ENCODE measurements at places on chromosomes 4 and X. TPM values are rescaled to one million over a fixed set of nuclear protein-coding genes. Genes with fewer than 3 reads are reported as not detected.

GRCh38 chr4:185265942-185266341 is 56.5 kb downstream of the SNX25 start:
- DNase-seq, result no peak
- no peak overlapping the region for H3K4me3 ChIP-seq
- peaks cover 14% of the 10 kb centered on the region for H3K36me3 ChIP-seq
- no peaks in the 10 kb centered on the region for H3K27me3 ChIP-seq
- H3K27ac ChIP-seq, result no peak overlapping the region

Gene PPP4R3C
- not detected for total RNA-seq

Gene FAM9A
- total RNA-seq, result not detected

- no peak overlapping the region for H3K27ac ChIP-seq
- H3K4me3 ChIP-seq, result no peak overlapping the region
- H3K27me3 ChIP-seq, result no peaks in the 10 kb centered on the region
- no peak for DNase-seq
- no peaks in the 10 kb centered on the region for H3K4me1 ChIP-seq
- H3K36me3 ChIP-seq, result no peaks in the 10 kb centered on the region
Observed at GRCh38 chrX:3504916-3505315, 158.5 kb upstream of the MXRA5 start.

DNA sequence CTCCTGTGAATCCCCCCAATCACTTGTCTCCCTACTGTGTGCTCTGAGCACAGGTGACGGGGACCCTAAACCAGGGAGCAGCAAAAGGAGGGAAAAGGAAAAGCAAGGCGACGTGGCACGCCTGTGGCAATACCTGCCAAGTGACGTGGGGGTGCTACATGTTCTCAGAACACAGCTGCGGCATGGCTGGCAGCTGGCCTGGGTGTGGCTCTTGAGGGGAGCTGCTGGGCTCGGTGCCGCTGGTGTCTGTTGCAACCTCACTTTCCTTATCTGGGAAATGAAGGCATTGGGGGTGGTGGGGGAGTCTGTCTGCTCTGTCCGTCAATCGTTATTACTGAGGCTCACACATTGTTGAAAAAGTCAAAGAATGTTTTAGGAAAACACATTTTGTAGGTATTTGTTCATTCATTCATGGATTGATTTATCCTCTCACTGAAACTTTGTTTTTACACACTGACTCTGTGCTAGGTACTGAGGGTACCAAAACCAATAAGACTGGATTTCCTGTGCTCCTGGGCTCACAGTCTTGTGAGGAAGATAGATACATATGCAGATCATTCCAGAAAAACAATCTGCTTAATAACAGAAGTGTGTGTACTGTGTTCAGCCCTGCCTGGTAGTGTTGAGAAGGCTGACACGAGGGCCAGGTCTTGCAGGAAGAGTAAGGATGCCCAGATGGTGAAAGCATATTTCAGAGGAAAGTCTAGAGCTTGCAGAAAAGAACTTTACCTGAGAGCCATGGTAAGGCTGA is 217.6 kb downstream of the PTTG2 start:
- H3K4me3 ChIP-seq, result no peak overlapping the region
- no peaks in the 10 kb centered on the region for H3K27me3 ChIP-seq
- no peaks in the 10 kb centered on the region for H3K36me3 ChIP-seq
- H3K4me1 ChIP-seq, result peaks cover 11% of the 10 kb centered on the region
- DNase-seq, result peak; percentile 88

DNA sequence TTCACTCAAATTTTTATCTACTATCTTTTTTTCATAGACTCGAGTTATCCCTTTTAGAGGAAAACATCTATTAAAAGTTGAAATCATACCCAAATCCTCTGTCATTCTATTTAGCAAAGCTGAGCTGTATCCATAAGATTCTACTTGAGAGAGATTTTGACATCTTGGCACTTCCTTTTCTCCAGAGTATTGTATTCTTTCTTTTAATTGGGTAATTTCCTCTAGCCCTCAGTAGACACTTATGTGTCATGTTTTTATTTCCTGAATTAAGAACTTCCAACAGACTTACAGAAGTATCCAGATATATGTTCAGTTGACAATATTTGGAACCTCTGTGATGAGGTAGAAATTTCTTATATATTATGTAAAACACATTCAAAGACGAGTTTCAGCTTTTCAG is 201.6 kb upstream of the NR3C2 start:
- no peak overlapping the region for H3K27ac ChIP-seq
- H3K27me3 ChIP-seq, result no peaks in the 10 kb centered on the region
- H3K4me3 ChIP-seq, result no peak overlapping the region
- H3K36me3 ChIP-seq, result no peaks in the 10 kb centered on the region
- DNase-seq, result no peak

DNA sequence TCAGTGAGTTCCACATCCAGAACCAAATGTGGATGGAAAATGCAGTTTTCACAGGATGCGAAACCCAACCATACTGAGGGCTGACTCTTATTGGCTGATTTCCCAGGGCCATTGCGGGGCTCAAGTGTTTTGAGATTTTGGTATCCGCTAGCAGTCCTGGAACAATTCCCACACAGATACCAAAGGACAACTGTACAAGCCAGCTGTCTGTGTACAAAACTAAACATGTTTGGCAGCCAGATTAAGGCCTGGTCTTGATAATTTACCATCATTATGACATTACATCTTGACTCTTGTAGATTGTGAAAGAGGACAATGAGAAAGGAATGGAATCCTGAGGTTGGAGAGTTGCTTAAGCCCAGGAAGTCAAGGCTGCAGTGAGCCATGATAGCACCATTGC is 121.9 kb downstream of the DKK2 start:
- no peaks in the 10 kb centered on the region for H3K27me3 ChIP-seq
- H3K4me1 ChIP-seq, result no peaks in the 10 kb centered on the region
- H3K27ac ChIP-seq, result no peak overlapping the region
- H3K4me3 ChIP-seq, result no peak overlapping the region

Gene GPR119
- total RNA-seq, result not detected

DNA sequence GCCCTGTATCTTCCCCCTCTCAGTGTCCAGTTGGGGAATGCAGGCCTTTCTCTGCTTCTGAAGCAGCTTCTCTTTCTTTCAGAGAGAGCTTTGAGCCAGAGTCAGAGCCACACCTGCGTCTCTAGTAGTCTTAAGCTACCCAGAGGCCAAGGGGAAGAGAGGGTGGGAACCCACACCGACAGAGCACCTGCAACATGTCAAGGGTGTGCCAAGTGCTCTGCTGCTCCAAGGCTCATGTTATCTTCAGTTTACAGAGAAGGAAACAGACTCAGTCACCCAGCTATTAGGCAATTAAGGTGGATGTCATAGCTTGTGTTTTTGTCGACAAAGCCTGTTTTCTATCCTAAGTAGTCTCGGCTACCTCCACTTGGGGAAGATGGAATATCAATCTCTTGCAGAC is 22.7 kb upstream of the RNF212 start:
- no peaks in the 10 kb centered on the region for H3K4me1 ChIP-seq
- no peak overlapping the region for H3K4me3 ChIP-seq
- DNase-seq, result no peak
- no peak overlapping the region for H3K27ac ChIP-seq
- no peaks in the 10 kb centered on the region for H3K36me3 ChIP-seq
- no peaks in the 10 kb centered on the region for H3K27me3 ChIP-seq

Gene GYG2
- total RNA-seq, result 6.0 TPM

Gene ANOS1
- total RNA-seq, result 6.0 TPM

DNA sequence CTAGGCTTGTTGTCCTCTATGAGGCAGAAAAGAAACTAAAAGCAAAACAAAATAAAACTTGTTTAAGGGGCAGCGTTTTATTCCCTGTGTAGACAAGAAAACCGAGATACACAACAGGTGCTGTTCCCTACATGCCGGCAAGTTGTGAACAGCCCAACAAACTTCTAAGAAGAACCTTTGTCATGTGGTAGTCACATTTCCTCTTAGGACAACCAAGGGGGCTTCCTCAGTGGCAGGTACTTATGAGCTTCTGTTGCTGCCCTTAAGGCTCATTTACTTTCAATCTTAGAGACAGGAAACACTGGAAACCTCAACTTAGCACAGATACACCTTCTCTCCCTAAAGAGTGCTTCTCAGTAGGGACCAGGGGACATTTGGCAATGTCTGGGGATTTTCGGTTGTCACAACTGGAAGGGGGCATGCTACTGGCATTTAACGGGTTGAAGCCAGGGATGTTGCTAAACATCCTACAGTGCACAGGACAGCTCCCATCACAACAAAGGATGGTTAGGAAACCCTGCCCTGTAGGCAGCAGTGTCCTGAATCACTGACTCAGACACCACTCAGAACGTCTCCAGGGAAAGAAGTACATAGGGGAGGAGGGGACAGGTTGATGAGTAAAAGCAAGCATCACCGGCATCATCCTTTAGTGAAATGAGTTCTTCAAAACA is 111.0 kb downstream of the ASB9 start:
- peaks cover 3% of the 10 kb centered on the region for H3K27me3 ChIP-seq
- H3K27ac ChIP-seq, result no peak overlapping the region

DNA sequence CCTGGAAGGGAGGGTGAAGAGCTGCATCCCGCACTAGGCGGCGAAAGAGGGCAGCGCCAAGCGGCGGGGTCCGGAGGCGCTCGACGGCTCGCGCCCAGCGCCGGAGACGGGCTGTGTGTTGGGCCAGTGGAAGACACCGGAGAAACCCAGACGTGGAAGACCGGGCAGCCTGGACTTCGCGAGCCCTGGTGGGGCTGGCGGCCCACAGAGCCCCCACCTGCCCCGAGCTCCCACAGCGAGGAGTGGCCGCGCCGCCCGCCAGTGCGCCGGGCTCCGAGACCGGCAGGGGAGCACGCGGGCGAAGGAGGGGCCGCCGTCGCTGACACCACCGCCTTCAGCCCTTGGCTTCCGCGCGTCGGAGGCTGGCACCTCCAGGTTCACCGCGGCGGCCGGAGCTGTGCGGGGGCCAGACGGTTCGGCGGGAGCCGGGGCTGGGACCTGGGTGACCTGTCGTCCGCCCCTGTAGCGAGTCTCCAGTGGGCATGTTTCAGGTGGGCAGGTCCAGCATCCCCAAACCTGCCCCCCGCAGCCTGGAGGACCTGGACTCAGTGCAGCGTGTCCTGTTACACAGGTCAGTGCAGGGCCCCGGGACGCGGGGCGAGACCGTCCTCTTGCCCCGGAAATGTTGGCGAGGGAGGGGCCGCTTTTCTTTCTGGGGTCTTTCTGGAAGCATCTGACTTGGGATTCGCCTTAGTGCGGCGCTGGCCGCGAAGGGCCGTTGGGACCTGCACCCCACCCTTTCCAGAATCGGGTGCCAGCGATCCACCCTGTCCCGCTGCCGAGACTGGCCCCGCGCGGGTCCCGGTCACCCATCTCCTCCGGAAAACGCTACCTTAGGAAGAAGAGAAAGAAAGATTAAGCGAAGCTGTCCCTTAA is 9.6 kb upstream of the INTU start:
- H3K4me1 ChIP-seq, result peaks cover 13% of the 10 kb centered on the region
- no peak overlapping the region for H3K27ac ChIP-seq
- peak overlapping the region; percentile 58 for H3K4me3 ChIP-seq
- no peaks in the 10 kb centered on the region for H3K27me3 ChIP-seq
- no peak for DNase-seq

GRCh38 chr4:1382776-1383727 is 23.2 kb downstream of the NKX1-1 start:
- H3K27me3 ChIP-seq, result no peaks in the 10 kb centered on the region
- H3K27ac ChIP-seq, result no peak overlapping the region
- DNase-seq, result no peak
- peaks cover 20% of the 10 kb centered on the region for H3K36me3 ChIP-seq
- no peaks in the 10 kb centered on the region for H3K4me1 ChIP-seq

- no peaks in the 10 kb centered on the region for H3K27me3 ChIP-seq
- H3K27ac ChIP-seq, result peak overlapping the region; percentile 90
- H3K36me3 ChIP-seq, result no peaks in the 10 kb centered on the region
- peaks cover 68% of the 10 kb centered on the region for H3K4me1 ChIP-seq
Observed at GRCh38 chr4:113635739-113636437, 125.7 kb downstream of the CAMK2D start.

- H3K4me1 ChIP-seq, result peaks cover 24% of the 10 kb centered on the region
- no peak for DNase-seq
- H3K27me3 ChIP-seq, result no peaks in the 10 kb centered on the region
- no peak overlapping the region for H3K27ac ChIP-seq
Observed at GRCh38 chrX:39894683-39895082, 203.1 kb downstream of the BCOR start.

- no peaks in the 10 kb centered on the region for H3K36me3 ChIP-seq
- DNase-seq, result no peak
- H3K4me1 ChIP-seq, result no peaks in the 10 kb centered on the region
- no peak overlapping the region for H3K4me3 ChIP-seq
- H3K27me3 ChIP-seq, result no peaks in the 10 kb centered on the region
- no peak overlapping the region for H3K27ac ChIP-seq
Observed at GRCh38 chr4:189083769-189084168, 856.9 kb upstream of the FRG1 start.

Gene MAGEB3
- total RNA-seq, result not detected

DNA sequence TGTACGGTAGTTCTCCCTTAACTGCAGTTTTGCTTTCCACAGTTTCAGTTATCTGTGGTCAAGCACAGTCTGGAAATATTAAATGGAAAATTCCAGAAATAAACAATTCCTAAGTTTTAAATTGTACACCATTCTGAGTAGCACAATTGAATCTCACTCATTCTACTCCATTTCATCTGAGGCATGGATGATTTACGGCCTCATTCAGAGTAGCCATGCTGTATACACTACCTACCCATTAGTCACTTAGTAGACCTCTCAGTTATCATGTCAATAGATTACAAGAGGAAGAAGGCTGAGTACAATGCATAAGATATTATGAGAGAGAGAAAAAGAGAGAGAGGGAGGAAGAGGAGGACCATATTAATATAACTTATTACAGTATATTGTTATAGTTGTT is 77.5 kb downstream of the ENOX2 start:
- no peaks in the 10 kb centered on the region for H3K27me3 ChIP-seq
- no peaks in the 10 kb centered on the region for H3K4me1 ChIP-seq
- no peaks in the 10 kb centered on the region for H3K36me3 ChIP-seq
- no peak overlapping the region for H3K4me3 ChIP-seq

GRCh38 chr4:94370533-94371254 is 28.1 kb upstream of the HPGDS start:
- H3K27ac ChIP-seq, result no peak overlapping the region
- no peak overlapping the region for H3K4me3 ChIP-seq
- no peak for DNase-seq
- no peaks in the 10 kb centered on the region for H3K27me3 ChIP-seq
- H3K36me3 ChIP-seq, result no peaks in the 10 kb centered on the region

Measured in right atrium auricular region (tissue), 2 donors.